ENCODE measurements at places on chromosomes 1 and 21.
A peak's percentile ranks its signal among the peaks of the same experiment; 100 is the strongest.

DNA sequence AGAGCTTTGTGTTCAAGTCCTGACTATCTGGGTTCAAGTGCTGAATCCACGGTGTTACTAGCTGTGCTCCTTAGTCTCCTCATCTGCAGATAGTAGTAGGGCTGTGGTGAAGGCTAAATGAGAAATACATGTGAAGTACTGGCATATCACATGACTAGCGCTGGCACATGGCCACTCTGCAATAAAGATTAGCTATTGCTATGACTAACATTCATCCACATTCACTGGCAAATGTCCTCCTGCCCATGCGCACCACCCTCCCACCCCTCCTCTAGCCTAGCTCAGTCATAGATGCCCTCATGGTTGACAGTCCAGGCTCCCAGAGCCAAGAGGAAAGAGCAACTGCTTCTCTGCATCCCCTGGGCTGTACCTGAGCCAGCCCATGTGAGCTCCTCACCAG is 8.5 kb upstream of the COL8A2 start:
- no peak for DNase-seq

DNA sequence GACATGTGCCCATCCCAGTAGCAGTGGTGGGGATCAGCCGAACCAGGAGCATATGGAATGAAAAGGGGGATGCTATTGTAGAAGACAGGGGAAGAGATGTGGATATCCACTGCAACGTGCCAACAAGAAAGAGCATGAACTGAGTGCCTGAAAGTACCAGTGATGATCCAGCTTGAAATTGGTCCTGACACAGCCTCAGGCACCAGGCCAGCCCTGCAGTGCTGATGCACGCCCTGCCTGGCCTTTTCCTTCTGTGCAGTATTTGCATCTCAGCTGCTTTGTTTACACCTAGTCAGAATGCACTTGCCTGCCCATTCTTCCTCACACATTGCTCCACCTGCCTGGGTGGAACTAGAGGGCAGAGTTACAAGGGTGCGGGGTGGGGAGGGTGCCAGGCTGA is 50.3 kb upstream of the ARTN start:
- DNase-seq = no peak

DNA sequence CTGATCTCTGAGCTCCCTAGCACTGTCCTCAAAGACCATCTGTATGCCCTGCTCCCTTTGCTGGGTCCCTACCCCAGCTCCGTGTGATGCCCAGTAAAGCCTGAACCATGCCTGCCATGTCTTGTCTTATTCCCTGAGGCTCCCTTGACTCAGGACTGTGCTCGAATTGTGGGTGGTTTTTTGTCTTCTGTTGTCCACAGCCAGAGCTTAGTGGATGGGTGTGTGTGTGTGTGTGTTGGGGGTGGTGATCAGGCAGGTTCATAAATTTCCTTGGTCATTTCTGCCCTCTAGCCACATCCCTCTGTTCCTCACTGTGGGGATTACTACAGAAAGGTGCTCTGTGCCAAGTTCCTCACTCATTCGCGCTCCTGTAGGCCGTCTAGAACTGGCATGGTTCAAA is 5.7 kb downstream of the GSTM5 start:
- DNase-seq = no peak

DNA sequence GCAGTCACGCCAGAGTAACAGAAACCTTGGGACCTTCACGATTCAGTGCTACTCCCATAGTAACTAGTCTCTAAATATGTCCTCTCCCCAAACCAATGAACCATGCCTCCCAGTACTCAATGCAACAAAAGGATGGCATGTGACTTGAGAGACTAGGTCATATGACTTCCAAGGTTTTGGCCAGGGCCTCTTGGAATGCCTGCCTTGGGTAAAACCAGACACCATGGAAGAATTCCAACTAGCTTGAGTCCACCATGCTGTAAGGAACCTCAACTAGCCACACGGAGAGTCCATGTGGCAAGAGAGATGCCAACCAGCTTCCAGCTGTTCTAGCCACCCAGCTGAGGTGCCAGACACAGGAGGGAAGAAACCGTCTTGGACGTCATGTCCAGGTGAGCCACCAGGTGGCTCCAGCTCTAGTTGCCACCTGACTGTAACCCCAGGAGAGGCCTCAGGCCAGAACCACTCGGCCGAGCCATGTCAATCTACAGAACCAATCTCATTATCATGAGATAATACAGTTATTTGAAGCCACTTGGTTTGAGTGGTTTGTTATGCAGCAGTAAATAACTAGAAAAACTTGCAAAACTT is 115.0 kb downstream of the SYF2 start:
- DNase-seq = peak; percentile 65

- no peak for DNase-seq
Measured at GRCh38 chr1:214289574-214290272, 8.8 kb downstream of the SMYD2 start.

DNA sequence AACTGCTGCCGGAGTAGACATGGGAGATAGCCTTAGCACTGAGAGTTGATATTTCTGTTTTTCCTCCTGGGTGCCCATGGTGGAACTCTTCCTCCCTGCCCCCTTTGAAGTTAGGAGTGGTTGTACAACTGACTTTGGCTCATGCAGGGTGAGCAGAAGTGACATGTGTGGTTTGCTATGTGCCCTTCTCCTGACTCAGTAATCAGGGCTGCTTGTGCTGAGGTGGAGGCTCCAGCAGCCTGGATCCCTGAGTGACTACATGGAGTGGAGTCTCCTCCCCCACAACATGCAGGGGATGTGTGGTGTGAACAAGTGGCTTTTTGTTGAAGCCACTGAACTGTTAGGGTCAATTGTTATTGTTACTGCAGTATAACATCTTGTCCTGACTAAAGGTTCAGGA is 261.6 kb downstream of the CAMTA1 start:
- no peak for DNase-seq

DNA sequence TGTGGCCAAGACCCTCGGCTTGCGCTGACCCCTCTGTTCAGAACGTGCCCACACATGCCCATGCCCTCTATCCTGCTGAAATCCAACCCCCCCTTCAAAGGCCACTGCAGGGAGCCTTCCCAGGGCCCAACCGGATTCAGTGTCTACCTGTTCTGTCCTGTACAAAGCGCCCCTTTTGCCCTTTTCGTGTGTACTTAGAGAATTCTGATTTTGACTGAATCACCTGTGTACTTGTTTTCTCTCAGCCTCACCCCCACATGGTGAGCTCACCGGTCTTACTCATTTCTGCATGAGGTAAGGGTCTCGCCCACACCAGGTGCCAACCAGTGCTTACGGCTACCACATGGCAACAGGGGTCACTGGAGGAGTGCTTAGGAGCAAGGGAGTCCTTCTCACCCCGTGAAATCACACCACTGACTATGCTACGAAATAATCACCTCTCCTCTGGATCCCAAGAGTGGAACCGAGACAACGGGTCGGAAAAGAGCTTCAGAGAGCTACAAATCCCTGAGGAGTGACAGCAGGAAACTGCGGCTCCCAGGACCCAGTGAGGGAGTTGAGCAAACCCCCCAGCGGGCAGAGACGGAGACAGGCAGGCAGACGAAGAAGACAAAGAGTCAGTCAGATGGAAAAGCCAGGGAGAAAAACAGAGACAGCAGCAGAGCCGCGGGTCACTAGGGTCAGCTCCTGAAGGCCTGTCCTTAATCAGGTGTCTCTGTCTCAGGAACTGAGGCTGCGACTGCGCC is 2.1 kb upstream of the S100A2 start:
- DNase-seq = no peak

GRCh38 chr1:169508432-169509338 is 22.9 kb upstream of the SLC19A2 start:
- DNase-seq = no peak

GRCh38 chr21:34907461-34908418 is 141.4 kb downstream of the RUNX1 start:
- no peak for DNase-seq

- DNase-seq = no peak
Measured at GRCh38 chr1:221635305-221635704, 106.6 kb downstream of the DUSP10 start.

GRCh38 chr1:224216382-224216781 is 33.3 kb downstream of the DEGS1 start:
- DNase-seq = no peak

- DNase-seq = no peak
Measured at GRCh38 chr1:60035921-60036320, 37.6 kb downstream of the C1orf87 start.

- DNase-seq = no peak
Measured at GRCh38 chr1:93758842-93759515, 77.3 kb upstream of the BCAR3 start.

DNA sequence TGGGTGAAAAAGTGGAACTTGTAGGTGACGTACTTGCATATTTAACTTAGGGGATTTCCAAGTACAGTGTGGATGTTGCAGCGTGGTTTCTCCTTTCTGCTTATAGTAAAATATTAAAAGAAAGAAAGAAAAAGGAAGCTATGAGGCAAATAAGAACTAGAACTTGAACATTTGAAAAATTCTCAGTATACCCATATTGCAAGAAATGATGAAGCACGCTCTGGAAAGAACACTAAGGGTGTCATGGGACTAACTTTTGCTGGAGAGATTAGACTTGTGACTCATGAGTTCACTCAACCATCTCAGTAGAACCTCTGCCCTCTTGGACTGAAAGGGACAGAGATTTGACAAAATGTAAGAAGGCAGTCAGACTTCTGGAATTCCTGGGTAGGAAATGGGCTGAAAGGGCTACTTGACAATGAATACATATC is 704.5 kb upstream of the ADGRL4 start:
- DNase-seq = peak; percentile 60

DNA sequence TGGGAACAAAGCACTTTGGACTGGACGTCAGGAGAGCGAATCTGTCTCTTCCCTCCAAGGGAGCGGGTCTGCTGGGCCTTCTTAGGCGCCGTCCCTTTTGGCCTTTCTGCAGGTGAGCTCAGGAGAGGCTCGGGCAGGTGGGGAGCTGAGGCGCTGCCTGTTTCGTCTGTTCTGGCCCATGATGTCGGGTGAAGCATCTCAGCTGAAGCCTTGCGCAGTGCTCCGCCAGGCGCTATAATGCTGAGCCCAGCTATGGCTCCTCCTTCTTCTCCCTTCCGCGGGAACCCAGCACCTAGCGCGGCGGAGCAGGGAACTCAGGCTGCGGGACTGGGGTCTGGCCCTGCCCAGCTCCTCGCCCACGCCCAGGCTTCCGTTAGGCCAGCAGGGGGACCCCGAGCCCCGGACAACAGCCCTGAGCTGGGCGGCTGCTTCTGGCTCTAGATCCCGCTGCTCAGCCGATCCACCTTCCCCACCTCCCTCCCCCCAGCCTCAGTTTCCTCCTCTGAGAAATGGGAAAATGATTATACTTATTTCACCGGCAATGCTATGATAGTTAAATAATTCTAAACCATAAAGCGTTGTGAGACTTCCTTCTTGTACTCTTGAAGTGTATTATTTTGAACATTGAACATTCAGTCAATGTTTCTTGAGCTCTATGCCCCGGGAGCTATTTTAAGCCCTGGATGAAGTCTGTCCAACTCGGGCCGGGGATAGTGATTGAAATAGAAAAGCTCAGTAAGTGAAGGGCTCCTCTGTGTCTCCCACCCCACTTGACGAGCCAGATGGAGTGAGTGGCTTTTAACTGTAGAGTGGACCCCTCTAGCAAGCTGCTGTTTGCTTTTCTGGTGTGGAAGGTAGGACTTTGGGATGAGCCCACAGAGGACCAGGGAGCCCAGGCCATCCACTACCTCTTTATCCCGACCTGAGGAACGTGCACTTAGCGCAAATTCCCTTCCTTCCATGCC is 9.6 kb upstream of the ADORA1 start:
- DNase-seq = peak; percentile 43

GRCh38 chr1:221415651-221416050 is 326.2 kb downstream of the DUSP10 start:
- DNase-seq = no peak

- no peak for DNase-seq
Measured at GRCh38 chr1:75099581-75099980, 34.6 kb upstream of the LHX8 start.

- peak; percentile 28 for DNase-seq
Measured at GRCh38 chr21:18041012-18041411, 203.6 kb upstream of the CHODL start.

- DNase-seq = no peak
Measured at GRCh38 chr1:7476861-7477547, 294.1 kb upstream of the VAMP3 start.

All from GM12865 (cell line).